ENCODE measurements at places on chromosomes 3 and 15. TPM values are rescaled to one million over a fixed set of nuclear protein-coding genes. Genes with fewer than 3 reads are reported as not detected.

The UTS2B gene
- total RNA-seq = not detected

The CPN2 gene
- total RNA-seq = not detected

The STRA6 gene
- total RNA-seq = not detected

The AADACL2 gene
- not detected for total RNA-seq

The SORD gene
- 1.7 TPM for total RNA-seq

The CPLX3 gene
- total RNA-seq = 0.53 TPM

The TIGIT gene
- 3.5 TPM for total RNA-seq

The ARL14 gene
- total RNA-seq = not detected

Data from CD4-positive, alpha-beta T cell (primary cell).